Smooth muscle cell of the umbilical artery (primary cell): ENCODE measurements at places on chromosomes 16 and 17. TPM values are rescaled to one million over a fixed set of nuclear protein-coding genes. Genes with fewer than 3 reads are reported as not detected.

KRT17 gene
- 2.7 and 2.8 TPM in 2 replicates for total RNA-seq

CCT6B gene
- total RNA-seq = 0.51 and 1.2 TPM in 2 replicates

AIPL1 gene
- total RNA-seq = not detected in 2 replicates

ABCA3 gene
- total RNA-seq = 1.5 and 5.3 TPM in 2 replicates

ABCC1 gene
- 43.7 and 81.0 TPM in 2 replicates for total RNA-seq

ZNF205 gene
- 12.2 and 14.9 TPM in 2 replicates for total RNA-seq

TTLL6 gene
- 0.18 and 1.2 TPM in 2 replicates for total RNA-seq

MSLN gene
- not detected in 2 replicates for total RNA-seq

CALCOCO2 gene
- 39.2 and 62.7 TPM in 2 replicates for total RNA-seq

SLC6A2 gene
- not detected in 2 replicates for total RNA-seq

KRT33B gene
- total RNA-seq = 0.30 and 0.32 TPM in 2 replicates

TLCD3B gene
- under 0.01 and 0.09 TPM in 2 replicates for total RNA-seq

KRTAP1-1 gene
- not detected in 2 replicates for total RNA-seq

JPT1 gene
- total RNA-seq = 93.2 and 179 TPM in 2 replicates

SREBF1 gene
- total RNA-seq = 55.1 and 62.4 TPM in 2 replicates

PDE6G gene
- not detected in 2 replicates for total RNA-seq

CTF1 gene
- total RNA-seq = 2.7 and 4.4 TPM in 2 replicates

SDR42E2 gene
- total RNA-seq = not detected in 2 replicates

MEAK7 gene
- 14.8 and 50.7 TPM in 2 replicates for total RNA-seq

DLX4 gene
- not detected in 2 replicates for total RNA-seq

CCL17 gene
- not detected in 2 replicates for total RNA-seq

MYCBPAP gene
- 0.59 and 0.74 TPM in 2 replicates for total RNA-seq

CCR7 gene
- total RNA-seq = not detected in 2 replicates

HP gene
- not detected in 2 replicates for total RNA-seq

TMEM114 gene
- not detected in 2 replicates for total RNA-seq

ICAM2 gene
- total RNA-seq = 2.1 and 4.2 TPM in 2 replicates

OR1A1 gene
- total RNA-seq = not detected in 2 replicates

RSKR gene
- total RNA-seq = 7.7 and 13.2 TPM in 2 replicates

SOX15 gene
- 0.30 and 0.32 TPM in 2 replicates for total RNA-seq

SLC12A3 gene
- total RNA-seq = 0.30 TPM in 1 of 2 replicates, not detected in the other

SLC52A1 gene
- under 0.01 TPM in 1 of 2 replicates, not detected in the other for total RNA-seq

SCN4A gene
- not detected in 2 replicates for total RNA-seq

SMYD4 gene
- total RNA-seq = 10.1 and 10.4 TPM in 2 replicates

TMEM238L gene
- not detected in 2 replicates for total RNA-seq

NEUROD2 gene
- total RNA-seq = not detected in 2 replicates

P2RX5 gene
- 2.5 and 2.7 TPM in 2 replicates for total RNA-seq

OR1G1 gene
- not detected in 2 replicates for total RNA-seq

PRCD gene
- total RNA-seq = 1.2 and 1.5 TPM in 2 replicates

ITGAL gene
- total RNA-seq = 0.89 TPM in 1 of 2 replicates, not detected in the other

CHST5 gene
- 0.23 TPM in 1 of 2 replicates, not detected in the other for total RNA-seq

AANAT gene
- total RNA-seq = 0.37 TPM in 1 of 2 replicates, not detected in the other

TP53TG3B gene
- total RNA-seq = not detected in 2 replicates

PABPN1L gene
- not detected in 2 replicates for total RNA-seq

DRG2 gene
- 31.2 and 40.7 TPM in 2 replicates for total RNA-seq

PYDC1 gene
- not detected in 2 replicates for total RNA-seq

CCDC200 gene
- total RNA-seq = not detected in 2 replicates

ADAMTS18 gene
- under 0.01 TPM in 1 of 2 replicates, not detected in the other for total RNA-seq

BANP gene
- 25.2 and 28.8 TPM in 2 replicates for total RNA-seq

CCDC47 gene
- 87.6 and 102 TPM in 2 replicates for total RNA-seq
